Eye (tissue), 1 donor: ENCODE measurements at places on chromosomes 7 and 10.

DNA sequence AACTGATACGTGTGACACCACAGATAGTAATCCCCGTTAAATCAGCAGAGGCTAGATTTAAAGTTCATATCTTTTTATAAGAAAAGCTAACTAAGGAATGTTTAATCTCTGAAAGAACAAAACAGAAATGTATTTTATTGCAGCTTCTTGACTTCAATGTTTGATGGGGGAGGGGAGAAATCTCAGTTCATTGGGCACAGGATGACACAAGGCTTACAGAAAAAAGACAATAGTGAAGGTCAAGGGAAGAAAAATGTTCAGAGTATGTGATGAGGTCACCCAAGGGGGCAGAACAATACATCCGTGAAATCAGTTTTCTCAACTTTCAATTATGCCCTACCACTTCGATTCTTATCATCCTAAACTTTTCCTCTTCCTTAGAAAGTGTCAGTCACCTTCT is 102.9 kb downstream of the ELAPOR2 start:
- DNase-seq, result no peak

GRCh38 chr10:31906039-31906438 is 22.6 kb downstream of the ARHGAP12 start:
- DNase-seq, result no peak

DNA sequence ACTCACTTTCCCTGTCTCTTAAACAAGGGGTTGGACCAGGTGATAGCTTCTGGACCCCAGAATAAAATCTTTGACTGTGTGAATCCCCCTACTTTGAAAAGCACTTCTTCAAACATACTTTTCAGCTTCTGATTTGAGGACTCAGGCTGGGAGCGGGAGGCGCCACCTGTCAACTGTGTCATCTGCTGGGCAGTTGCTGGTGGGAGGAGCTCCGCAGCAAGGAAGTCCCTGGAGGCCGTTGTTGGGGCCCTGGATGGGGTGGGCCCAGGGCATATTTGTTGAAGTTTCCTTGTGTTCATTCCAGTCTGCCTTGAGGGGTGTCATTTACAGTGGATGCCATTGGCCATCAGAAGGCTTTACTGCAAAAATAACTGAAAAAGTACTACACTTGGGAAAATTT is 197.7 kb downstream of the CCDC3 start:
- no peak for DNase-seq

- DNase-seq, result no peak
Measured at GRCh38 chr10:6134099-6134823, 45.4 kb downstream of the RBM17 start.

DNA sequence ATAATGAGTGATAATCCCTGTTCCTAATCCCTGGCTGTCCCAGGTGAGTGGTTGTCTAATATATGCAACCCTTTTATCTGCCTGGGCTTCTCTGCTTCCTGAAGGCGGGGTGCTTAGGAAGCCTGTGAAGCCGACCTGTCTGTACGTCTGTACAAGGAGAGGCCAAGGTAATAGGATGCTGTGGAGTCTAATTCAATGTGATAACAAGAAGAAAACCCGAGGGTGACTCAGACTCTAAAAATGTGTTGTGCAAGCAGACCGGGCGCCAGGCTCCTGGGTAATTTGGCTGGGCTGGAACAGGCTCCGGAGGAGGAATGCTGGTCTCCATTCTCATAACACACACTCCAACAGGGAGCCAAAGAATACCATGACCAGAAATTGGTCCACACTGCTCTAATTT is 43.6 kb downstream of the THNSL1 start:
- no peak for DNase-seq

GRCh38 chr7:121961089-121961867 is 88.3 kb downstream of the PTPRZ1 start:
- peak; percentile 56 for DNase-seq

- no peak for DNase-seq
Measured at GRCh38 chr7:45940939-45941338, 19.9 kb upstream of the IGFBP3 start.

DNA sequence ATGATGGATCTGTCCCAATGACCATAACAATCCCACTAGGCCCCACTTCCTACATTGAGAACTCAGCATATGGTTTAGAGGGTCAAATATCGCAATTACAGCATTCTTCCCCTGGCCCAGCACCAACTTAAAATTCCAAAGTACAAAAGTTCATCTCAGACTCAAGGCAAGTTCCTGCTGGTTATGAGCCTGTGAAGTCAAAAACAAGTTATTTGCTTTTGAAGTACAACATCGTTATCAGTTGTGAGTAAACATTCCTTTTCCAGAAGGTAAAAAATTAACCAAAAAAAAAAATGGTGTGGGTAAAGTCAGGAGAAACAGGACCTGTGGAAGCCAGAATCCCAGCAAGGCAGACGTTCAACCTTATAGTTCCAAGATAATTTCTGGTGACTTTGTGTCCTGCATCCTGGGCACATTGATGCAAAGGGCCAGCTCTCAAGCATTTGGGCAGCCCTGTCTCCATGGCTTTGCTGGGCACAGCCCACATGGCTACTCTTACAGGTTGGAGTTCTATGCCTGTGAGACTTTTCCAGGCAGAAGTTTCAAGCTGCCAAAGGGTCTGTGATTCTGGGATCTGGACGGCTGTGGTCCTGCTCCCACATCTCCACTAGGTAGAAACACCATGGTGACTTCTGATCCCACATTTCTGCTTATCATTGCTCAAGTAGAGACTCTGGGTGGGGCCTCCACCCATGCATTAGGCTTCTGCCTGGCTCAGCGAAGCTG is 37.5 kb downstream of the AKR1C8 start:
- DNase-seq, result no peak

- no peak for DNase-seq
Measured at GRCh38 chr7:155536451-155536850, 9.9 kb downstream of the CNPY1 start.

- peak; percentile 67 for DNase-seq
Measured at GRCh38 chr10:52481986-52482555, 168.0 kb downstream of the DKK1 start.

- no peak for DNase-seq
Measured at GRCh38 chr7:158390460-158390859, 197.2 kb downstream of the PTPRN2 start.

DNA sequence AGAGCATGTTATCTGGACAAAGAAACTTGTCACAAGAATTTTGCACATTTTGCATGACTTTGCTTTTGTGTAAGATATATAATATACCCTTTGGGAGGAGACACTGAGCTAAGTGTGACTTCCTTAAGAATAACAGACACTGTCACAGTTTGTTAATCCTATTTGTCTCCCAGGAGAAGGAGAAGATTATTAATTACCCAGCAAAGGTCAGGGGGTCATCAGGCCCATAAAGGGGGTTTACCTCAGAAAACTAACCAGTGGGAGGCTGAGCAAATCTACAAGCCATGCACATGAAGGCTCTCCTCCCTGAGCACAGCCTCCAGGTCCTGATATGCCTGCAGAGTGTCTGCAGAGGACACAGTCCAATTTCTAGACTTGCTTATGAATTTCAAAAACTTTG is 10.1 kb upstream of the MET start:
- DNase-seq, result peak; percentile 36

DNA sequence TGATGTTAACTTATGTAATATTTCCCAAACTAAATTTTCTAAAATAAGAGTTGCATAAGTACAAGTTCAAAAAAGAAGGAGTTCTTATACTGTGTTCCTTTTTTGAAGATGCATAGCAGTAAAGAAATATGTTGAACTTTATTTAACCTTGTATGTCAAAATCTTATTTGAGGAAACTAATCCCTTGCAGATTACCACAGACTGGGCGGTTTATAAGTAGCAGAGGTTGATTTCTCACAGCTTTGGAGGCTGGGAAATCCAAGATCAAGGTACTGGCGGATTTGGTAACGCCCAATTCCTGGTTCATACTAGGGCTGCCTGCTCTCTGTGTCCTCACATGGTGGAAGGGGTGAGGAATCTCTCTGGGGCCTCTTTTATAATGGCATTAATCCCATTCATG is 68.5 kb downstream of the GNAT3 start:
- DNase-seq, result no peak

- no peak for DNase-seq
Measured at GRCh38 chr10:63145782-63146181, 12.7 kb downstream of the NRBF2 start.

GRCh38 chr7:129144834-129145668 is 544 bp downstream of the TSPAN33 start:
- peak; percentile 32 for DNase-seq

DNA sequence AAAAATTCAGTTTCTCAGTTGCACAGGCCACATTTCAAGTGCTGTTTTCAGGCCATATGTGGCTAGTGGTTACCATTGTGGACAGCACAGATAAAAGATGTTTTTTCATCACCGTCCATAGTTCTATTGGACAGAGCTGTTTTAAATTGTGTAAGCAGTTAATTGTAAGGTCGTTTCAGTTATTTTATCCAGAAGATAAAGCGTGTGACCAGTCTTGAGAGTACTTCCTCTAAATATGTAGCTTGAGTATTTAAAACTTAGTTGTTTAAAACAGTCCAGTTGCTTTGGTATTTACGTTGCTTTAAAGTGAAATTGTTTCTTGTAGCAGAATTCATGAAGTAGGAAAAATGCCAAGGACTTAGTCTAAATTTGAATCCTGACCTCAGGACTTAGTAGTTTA is 66.9 kb downstream of the ZNRF2 start:
- no peak for DNase-seq

DNA sequence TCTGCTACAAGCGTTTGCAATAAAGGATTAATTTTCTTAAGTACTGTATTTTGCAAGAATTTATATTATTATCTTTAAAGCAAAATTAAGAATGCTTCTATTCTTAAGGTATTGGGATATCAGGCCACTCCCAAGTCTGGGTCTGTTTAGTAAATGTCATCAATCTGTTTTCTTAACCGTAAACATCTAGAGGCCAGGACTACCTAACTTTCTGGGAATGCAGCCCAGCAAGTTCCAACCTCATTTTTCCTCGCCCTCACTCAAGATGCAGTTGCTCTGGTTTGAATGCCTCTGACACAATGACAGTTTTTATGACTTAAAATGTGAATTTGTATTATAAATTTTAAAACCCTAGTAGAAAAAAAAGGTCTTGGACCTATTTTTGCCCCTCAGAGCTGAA is 143.5 kb downstream of the INHBA start:
- DNase-seq, result no peak

DNA sequence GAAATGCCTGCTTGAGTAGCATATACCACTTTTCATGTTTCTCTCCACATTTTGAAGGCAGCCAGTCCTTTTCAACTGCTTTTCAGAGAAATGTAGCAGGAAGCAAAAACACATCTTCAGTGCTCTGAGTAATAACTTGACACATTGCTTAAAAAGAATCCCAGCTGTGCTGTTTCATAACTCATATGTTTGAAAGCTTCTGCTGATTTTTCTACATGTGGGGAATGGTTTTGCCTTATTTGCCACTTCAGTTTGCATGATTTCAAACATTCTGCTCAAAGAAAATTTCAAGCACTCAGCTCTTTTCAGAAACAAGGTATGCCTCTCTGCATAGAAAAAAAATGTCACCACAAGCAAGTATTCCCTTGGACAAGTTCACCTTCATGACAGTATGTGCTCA is 732.8 kb downstream of the POM121L12 start:
- no peak for DNase-seq

DNA sequence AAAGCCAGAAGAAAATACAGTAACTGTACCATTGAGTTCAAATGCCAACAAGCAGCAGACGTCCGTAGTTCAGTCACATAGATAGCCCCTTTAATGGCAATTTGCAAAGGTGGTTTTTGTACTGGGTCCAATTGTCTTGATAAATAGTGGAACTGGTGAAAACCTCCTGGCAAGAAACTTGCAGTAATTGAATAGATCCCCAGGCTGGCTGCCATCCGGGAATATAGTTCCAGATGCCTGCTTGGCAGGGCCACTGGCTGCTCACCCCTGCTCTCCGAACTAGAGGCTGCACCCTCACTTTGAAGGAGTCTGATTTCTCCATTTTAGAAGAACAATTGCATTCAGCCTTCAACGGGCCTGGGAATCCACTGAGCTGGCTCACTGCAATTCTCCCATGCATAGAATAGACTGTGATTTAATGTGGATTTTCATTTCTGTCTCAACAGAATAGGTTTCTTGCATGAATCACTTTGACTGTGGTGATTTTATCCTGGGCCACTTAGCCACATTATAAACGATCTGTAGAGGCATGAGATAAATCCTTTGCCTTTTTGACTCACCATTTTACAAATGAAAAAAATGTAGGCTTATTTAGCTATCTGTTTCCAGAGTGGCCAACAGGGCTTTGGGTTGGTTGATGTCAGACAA is 35.9 kb upstream of the ELMO1 start:
- no peak for DNase-seq

DNA sequence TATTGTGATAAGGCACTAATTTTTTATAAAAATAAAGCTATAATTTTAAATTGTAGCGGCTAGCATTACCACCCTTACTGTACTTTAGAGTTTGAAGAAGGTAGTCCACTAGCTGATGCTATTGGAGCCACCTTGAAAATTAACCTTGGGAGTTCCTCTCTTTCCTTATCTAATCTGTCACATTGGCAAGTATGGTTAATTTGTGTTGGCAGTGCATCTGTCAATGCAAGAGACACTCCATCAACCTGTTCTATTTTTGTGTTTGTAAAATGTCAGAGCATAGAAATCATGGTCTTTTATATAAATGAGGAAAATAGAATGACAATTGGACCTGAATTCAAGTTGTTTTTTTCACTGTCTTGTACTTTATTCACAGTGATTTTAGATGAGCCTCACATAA is 20.5 kb downstream of the GLCCI1 start:
- DNase-seq, result no peak

DNA sequence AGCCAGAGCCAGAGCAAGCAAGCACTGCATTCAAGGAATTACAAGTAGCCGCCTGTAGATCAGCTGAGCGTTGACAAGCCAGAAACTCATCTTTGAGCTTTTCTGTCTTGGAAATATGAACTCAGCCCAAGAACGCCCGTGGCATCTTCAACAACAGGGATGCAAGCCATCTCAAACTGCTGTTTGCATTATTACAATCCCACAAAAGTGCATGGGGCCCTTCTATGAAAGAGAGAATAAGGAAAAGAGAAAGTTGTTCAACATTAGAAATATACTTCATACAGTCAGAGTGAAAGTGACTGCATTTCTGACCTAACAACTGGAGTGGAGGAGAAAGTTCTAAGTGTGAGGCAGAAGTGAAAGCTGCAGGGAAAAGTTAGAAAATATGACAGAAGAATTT is 6.5 kb downstream of the SGCE start:
- DNase-seq, result no peak

DNA sequence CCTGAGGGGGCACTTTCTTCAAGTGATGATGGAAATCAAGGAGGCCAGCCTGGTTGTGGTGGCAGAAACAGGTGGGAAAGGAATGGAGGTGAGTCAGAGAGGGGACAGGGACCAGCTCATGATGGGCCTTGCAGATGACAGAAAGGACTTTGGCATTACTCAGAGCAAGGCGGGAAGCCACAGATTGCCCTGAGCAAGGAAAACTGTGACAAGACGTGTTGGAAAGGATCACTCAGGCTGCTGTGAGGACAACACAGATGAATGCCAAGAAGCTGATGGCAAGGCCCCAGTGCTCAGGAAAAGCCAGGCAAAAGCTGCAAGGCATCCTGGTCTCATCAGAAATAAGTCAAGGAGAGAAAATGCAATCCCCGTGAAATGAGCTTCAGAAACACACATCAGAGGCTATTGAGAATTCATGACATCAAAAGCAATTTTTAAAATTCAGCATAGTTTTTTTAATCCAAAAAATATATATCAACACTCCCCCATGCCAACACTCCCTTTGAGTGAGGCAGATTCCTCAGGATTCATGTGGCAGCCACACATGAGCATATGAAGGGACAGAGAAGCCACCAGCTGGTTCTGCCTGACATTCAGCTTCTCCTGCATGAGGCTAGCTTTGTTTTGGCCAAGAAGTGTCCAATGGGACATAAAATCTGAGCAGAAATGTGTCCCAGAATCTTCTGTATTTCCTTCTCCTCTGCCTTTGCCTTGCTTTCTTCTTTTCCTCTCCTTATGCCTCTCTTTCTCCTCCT is 244.5 kb upstream of the MYO3A start:
- DNase-seq, result no peak

GRCh38 chr10:44323838-44324237 is 61.1 kb downstream of the CXCL12 start:
- no peak for DNase-seq
